BE2C (cell line): ENCODE measurements at places on chromosomes 4 and X.

DNA sequence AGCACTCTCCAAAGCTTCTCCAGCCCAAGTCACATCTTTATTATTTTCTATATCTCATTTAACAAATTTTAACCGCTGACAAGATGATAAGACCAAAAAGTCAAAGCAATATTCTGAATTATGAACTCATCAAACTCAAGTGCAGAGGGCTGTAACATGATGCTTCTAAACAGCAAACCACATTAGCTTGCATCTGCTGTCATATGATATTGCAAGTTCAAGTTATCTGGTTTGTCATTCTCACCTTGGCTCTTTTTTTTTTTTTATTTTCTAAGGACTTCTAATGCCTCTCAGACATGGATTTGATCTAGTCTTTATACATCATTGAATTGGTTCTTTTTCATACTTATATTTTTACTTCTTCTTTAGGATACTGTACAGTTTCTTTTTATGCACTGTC lies 93.4 kb downstream of the SLC10A7 start:
- DNase-seq = no peak

DNA sequence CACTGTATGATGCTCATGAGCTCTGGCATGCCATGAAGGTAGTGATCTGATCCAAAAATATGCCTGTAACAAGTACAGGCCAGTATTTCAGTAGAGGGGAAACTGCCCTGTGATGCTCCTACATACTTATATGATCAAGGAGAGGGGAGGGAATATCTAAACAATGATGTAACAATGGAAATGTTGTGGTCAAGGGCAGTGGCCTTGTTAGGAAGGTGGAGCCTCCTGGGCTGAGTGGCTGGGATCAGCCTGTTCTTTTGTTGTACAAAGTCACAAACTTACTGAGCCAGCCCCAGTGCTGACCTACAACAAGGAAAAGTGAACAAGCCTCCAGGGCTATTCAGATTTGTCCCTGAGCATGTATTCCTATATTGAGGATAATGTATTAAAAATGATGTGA lies 70.3 kb downstream of the ANXA10 start:
- DNase-seq = no peak

DNA sequence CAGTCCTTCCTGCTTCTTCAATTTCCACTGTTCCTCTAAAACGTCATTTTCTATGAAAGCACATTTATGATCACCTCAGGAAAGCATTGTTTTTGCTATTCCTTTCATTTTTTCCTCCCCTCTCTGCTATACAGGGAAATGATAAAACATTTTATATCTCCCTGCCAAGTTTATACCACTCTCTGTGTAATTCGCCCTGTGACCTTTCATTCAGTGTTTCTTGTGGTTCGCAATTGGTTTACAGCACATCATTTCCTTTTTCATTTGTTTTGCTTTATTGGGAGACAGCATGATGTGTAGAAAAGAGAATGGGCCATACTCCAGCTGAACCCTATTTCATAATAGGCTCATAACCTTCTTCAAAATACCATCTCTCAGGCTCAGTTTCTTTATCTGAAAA lies 99.9 kb upstream of the RAPGEF2 start:
- no peak for DNase-seq

- no peak for DNase-seq
These were observed 53.5 kb downstream of the FAM114A1 start for GRCh38 chr4:38921151-38921550.

GRCh38 chr4:8293131-8293975 lies 23.8 kb downstream of the HTRA3 start:
- peak; percentile 8 for DNase-seq
